ENCODE measurements at places on chromosomes 13 and 19. TPM values are rescaled to one million over a fixed set of nuclear protein-coding genes. Genes with fewer than 3 reads are reported as not detected.
A peak's percentile ranks its signal among the peaks of the same experiment; 100 is the strongest.

DNA sequence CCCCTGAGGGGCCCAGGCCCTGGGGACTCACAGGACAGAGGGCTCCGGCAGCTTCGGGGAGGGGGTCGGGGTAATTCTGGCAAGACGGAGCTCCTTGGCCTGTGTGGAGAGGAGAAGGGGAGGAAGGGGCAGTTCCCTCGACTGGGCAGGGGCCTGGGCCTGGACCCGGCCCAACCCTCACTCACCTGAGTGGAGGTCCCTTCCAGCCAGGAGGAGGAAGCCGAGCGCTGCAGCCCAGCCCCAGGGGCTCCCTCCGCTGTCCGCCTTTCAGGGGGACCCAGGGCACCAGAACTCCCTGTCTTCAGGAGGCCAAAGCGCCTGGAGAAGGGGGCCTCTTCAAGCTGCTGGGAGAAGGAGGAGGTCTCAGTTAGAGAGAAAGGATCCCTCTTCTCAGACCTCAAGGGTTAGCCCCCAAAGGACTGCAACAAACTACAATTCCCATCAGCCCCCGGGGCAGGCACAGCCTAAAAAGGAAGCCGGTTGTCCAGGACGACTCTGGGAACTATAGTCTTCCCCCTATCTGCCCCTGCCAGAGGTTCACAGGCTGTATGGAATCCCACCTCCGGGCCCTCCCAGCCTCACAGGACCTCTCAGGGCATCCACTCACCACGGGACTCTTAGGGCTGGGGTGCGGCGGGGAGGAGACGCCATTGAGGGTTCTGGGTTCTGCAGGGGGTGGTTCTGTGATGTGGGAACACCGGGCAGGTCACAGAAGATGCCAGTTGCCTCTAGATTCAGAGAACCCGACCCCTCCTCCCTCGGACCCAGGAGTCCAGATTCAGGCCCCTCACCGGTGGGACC lies 19.8 kb downstream of the EPS8L1 start:
- DNase-seq = no peak

DNA sequence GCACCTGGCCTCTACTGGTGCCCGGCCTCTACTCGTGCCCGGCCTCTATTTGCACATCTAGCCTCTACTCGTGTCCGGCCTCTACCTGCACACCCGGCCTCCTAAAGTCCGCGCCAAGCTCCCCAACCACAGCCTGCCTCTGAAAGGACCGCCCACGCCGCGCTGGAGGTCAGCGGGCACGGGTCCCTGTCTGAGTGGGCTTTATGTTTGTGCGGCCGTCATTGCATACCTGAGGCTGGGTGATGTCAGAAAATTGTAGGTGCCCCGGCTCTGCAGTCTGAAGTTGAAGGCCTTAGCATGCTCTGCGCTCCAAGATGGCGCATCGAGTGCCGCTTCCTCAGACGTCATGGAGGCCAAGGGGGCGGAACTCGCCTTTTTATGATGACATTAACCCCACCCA lies 1.1 kb downstream of the ZNF135 start:
- DNase-seq = no peak

- DNase-seq = peak; percentile 40
These were observed 7.8 kb upstream of the ZNF14 start for GRCh38 chr19:19740755-19741154.

DNA sequence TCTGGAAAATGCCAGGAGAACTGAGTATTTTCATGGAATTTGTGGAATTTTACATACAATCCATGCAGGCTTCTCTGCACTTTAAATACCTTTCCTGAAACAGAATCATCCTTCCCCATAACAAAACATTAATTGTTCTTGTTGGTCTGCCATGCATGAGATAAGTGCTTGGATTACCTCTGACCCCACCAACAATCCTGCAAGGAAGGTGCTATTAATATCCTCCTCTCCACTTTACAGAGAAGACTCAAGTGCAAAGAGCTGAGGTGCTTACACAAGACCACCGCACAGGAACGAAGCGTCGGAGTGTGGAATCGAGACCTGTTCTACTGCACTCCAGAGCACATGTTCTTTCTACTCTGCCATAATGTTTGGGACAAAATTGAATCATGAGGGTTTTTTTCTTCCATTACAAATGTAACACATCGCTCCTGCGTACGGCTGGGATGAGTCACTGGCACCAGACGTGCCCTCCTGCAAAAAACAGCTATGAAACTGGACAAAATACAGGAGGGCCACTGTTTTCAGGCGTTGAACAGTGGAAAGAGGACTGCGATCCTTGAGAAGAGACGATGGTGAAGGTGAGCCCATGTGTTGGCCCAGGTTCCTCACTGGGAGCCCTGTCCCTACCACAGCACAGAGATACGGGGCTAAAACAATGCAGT lies 12.9 kb upstream of the LRRC4B start:
- DNase-seq = no peak

DNA sequence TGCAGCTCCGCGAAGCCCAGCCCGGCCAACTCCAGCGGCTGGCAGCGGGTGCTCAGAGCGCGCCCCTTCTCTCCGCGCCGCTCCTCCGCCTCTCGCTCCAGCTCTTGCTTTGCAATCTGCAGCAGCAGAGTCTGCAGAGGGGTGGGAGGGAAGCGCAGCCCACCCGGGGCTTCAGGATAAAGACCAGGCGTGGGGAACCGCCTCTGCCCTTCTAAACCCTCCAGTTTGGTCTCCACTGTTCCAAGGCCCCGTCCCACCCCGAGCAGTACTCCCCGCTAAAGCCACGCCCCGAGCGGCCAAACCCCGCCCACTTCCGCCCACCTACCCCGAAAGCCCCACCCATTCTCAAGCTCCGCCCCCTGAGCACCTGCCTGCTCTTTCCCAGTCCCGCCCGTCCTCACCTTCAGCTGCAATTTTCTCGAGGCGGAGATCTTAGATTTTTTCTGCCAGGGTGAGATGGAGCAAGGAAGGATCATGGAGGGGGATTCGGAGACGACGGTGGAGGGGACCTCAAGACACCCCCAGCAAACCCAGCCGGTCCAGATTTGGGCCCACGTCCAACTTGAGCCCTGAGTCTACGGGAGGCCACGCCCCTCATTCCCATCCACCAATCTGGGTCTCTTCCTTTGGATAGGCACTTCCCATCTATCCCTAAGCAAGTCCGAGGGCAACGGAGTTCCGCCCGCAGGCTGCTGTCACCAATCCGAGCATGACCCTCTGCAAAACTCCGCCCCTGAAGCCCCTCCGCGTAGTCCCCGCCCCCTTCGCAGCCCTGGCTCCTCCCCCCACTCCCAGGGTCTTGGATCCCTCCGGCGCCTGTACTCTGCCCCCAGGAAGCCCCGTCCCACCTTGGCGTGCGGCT lies 1.1 kb downstream of the TNNI3 start:
- DNase-seq = no peak

- DNase-seq = no peak
These were observed 720 bp upstream of the HNRNPL start for GRCh38 chr19:38850436-38850975.

DNA sequence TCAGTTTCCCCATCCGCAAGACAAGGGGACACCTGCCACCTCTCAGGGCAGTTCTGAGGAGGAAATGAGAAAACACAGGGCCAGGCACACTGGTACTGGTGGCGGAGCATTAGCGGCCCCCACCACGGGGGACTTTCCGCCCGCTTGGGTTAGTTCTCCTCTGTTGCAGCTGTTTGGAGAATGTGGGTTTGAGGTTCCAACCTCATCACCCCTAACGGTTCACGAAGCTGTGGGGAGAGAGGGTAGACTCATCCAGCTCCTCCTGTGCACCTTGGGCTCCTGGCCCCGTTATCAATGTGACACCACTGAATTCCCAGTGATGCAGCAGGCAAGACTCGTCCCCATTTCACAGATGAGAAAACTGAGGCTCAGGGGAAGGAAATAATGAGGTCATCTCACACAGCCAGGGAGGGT lies 10.3 kb downstream of the PTPRS start:
- DNase-seq = no peak

DNA sequence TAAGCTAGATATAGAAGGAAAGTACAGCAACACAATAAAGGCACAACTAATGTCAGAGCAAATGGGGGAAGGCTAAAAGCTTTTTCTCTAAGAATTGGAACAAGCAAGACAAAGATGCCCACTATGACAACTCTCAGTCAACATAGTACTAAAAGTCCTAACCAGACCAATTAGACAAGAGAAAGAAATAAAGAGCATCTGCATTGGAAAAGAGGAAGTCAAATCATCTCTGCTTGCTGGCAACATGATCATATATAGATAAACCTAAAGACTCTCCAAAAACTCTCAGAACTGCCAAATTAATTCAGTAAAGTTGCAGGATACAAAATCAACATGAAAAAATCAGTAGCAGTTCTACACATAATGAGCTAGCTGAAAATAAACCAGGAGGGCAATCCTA lies 542.0 kb downstream of the DIAPH3 start:
- no peak for DNase-seq

DNA sequence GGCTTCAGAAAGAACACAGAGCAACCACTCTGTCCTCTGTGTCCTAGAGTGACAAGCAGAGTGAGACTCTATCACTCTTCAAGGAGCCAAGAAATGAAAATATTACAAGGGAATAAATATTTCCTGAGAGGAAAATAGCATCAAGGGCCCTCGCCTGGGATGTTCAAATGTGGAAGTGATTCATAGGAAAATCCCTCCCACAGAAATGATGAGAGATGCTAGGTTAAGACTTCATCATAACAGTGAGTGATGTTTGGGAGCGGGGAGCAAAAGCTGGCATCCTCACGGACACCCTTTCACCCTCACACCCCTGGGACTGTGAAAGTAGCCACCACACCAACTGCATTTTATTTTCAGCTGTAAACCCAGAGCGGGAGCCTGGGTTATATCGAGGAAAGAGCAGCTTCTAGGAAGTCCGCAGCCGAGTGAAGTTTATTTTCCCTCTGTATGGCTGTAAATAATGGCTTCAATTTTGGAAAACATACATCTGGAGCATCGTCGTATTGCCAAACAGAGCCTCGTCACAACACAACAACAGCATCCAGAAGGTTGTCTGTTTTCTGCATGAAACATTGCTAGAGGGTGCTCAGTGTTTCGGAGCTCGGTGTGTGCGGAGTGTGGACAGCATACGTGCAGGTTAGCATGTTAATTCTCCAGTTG lies 54.8 kb downstream of the DLEU7 start:
- DNase-seq = no peak

DNA sequence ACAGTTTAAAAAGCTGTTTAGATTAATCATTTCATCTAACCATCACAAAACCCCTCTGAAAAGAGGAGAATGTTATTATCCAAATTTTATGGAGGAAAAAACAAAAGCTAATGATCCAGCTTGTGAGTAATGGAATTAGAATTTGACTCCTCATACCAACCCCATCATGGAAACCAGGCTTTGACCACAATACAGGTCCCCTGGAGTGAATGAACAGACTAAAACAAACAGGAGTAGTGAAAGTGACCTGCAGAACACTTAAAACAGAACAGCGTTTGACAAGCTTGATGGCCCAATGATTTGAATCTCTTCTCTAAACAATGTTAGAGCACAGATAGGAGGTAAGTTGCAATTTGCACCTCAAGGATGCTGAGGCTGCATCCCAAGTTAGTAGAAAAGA lies 230.0 kb downstream of the DCT start:
- DNase-seq = no peak

DNA sequence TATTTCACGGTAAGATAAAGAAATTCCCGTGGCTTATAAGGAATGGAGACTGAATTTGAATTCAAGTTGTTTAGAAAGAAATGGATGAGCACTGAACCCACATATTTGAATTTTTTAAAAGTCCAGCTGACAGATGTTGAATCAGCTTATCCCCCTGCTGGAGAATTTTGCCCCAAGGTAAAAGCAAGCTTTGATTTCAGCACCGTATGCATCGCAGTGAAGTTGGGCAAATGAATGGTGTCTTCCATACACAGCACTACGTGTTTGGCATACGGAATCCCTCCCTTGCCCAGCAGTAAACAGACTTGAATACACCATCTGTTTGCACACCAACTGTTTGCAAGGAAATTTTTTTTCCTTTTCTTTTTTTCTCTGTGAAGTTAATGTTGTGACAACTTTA lies 77.5 kb upstream of the PEG3 start:
- DNase-seq = no peak

DNA sequence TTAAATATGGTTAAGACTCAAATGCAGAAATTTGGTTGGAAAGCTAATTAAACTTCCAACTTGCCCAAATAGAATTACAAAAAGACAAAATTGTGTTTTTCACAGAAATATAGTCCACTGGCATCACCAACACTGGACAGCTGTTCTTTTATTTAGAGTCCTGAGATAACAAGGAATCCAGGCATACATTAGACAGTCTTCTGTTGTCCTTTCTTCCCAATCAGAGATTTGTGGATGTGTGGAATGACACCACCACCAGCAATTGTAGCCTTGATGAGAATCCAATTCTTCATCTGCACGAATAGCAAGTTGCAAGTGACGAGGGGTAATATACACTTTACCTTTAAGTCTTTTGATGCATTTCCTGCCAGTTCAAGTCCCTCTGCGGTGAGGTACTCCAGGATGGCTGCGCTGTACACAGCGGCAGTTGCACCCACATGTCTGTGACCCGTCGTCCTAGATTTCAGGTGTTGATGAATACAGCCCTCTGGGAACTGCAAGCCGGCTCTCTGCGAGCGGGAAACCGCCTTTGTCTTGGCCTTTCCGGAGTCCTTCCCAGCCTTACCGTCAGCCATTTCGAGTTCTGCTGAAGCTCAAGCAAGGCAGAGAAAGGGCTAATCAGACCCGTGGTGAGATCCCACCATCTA lies 14.7 kb downstream of the UBAC2 start:
- no peak for DNase-seq

- no peak for DNase-seq
These were observed 44.9 kb upstream of the F7 start for GRCh38 chr13:113060557-113061270.

- DNase-seq = no peak
These were observed 5.6 kb upstream of the FDX2 start for GRCh38 chr19:10321417-10321797.

GRCh38 chr19:2589441-2589840 lies 113.1 kb downstream of the GNG7 start:
- DNase-seq = no peak

- no peak for DNase-seq
These were observed 27.6 kb downstream of the KCNC3 start for GRCh38 chr19:50301607-50301971.

DNA sequence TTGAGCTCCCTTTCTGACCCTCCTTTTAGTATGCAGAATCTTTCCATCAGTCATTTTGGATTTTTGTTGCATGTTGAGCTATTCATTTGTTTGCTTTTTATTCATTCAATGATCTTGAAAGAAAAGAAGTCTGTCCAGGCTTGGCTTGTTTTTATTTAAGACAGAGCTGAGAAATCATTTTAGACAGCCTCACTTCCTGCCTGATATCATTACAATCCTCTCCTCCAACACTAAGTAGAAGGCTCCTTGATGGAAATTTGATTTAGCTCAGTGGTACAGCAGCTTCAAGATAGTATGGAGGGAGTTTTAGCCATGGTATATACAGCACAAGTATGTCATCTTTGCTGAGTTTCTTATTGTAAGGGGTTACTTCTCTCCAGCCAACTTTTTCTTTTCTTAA lies 28.4 kb downstream of the MBNL2 start:
- no peak for DNase-seq

- peak; percentile 62 for DNase-seq
These were observed 1.9 kb downstream of the RRAS start for GRCh38 chr19:49637821-49638738.

GRCh38 chr19:41434450-41434849 lies 5.3 kb downstream of the DMAC2 start:
- DNase-seq = no peak

- DNase-seq = no peak
These were observed 9.6 kb upstream of the PRKD2 start for GRCh38 chr19:46726551-46726950.

C3 gene
- total RNA-seq = not detected

GPR108 gene
- 38.2 TPM for total RNA-seq

PRODH2 gene
- total RNA-seq = not detected

RPL13A gene
- 2,572 TPM for total RNA-seq

CYP2A6 gene
- not detected for total RNA-seq

POMP gene
- total RNA-seq = 149 TPM

ARL11 gene
- total RNA-seq = not detected

C5AR2 gene
- total RNA-seq = not detected

All from SJSA1 (cell line).